Right renal pelvis (tissue), 4 donors: ENCODE measurements at places on chromosomes 6 and 20.

DNA sequence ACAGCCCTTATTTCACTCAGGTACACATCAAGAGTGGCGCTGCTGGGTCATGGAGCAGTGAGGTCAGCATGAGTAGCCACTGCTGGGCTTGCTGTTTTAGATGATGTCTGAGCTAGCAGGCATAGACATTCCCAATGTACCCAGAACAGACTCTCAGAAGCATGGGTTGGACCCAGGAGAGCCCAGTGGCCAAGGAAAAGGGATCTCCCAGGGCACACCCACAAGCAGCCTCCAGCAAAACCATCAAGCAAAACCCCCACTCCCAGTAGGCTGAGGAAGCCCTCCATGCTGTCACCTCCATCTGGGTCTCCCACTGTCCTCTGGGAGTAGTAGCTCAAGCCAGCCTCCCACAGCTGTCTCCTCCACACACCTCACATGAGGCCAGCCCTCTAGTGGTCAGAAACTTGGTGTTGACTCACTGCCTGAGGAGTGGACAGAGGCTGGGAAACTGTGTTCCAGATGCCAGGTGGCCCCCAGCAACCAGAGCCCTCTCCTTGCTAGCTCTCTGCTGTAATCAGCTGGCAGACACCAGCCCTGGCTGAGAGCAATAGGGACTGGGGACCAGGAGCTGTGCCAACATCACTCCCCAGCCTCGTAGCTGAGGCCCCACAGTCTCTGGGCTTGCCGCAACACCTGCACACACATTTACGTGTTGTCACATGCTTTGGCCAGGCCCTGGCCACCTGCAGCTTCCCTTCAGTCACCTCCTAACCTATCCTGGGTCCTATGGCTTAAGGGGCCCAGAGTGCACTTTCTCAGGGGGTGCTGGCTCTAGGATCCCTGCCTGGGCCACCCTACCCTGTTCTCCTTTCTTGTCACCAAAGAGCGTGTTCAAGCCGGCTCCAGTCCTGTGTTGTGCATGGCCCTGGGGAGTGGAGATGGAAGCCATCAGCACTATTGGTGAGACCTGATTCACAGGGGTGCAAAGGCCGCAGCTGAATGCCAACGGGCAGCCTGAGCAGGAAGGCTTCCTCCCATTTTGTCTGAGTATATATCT is 1.9 kb upstream of the AP5S1 start:
- no peak for DNase-seq

DNA sequence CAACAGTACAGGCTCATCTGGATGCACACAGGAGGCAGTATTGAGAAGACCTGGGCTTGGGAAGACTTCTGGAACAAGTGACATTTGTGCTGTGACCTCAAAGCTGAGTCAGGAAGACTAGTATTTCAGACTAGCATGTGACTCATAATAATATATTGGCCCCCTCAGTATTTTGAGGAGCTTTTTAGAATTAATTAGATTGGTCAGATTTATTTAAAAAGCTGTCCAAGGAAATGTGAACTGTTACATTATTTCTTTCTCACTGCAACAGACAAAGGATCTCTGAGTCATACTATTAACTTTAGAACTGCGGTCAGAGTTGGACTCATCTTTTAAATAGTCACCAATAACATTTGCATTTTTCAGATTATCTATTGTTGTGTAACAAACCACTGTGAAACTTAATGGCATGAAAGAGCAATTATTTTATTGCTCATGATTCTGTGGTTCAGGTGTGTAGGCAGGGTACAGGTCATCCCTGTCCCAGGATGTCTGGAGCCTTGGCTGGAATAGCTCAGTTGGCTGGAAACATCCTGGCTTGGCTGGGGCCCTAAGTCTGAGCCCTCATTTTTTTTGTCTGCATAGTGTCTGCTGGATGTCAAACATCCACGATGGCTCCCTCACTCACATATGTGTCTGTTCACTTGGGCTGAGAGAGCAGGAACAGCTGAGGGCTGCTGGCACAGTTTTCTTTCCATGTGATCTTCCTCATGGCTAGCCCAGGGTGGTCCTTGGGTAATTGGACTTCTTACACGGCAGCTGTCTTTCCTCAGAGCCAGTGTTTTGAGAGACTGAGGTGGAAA is 46.9 kb downstream of the MAP3K4 start:
- peak; percentile 12 for DNase-seq

- DNase-seq: no peak
These were observed 978 bp downstream of the WFDC6 start for GRCh38 chr20:45538209-45538799.

- no peak for DNase-seq
These were observed 17.1 kb upstream of the ASF1A start for GRCh38 chr6:118876814-118877213.

DNA sequence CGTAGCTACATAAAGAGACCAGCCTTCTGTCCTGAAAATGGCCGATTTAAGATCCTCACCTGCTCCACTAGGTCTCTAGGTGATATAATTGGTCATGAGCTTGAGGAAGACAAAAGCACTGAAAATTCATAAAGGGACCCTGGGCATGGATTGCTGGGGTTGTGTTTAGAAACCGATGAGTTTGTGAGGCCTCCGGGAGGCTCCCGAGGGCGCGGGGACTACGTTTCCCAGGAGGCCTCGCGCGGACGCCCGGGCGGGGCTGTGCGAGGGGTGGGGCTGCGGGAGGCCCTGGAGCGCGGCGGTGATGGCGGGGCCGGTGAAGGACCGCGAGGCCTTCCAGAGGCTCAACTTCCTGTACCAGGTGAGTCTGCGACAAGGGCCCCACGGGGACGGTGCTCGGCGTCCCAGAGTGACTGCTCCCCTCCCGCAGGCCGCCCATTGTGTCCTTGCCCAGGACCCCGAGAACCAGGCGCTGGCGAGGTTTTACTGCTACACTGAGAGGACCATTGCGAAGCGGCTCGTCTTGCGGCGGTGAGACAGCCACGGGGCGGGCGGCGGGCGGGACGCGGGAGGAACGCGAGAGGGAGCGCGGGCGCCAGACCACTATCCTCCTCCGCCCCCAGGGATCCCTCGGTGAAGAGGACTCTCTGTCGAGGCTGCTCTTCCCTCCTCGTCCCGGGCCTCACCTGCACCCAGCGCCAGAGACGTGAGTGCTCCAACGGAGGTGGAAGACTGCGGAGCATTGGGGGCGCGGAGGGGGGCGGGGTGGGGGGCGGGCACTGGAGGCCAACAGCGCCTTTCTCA is at the start of gene RPP21:
TSS of gene RPP21 (plus strand) at position 289 of the 804 bp plus-strand sequence. CDS start at position 305, 16 bp downstream.
- DNase-seq: peak; percentile 59

DNA sequence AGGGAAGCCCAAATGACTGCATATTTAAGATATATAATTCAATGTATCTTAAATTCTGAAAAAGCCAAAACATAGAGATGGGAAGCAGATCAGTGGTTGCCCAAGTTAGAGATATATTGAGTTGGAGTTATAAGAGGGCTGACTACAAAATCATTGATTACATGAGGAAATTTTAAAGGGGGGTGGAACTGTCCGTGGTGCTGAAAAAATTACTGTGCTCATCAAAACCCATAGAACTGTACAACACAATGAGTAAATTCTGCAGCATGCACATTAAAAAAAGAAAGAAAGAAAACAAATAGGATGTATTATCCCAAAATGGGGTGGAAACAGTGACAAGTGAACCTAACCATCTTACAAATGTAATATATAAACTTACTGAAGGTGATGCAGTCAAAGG is 100.9 kb downstream of the FUT9 start:
- DNase-seq: no peak

DNA sequence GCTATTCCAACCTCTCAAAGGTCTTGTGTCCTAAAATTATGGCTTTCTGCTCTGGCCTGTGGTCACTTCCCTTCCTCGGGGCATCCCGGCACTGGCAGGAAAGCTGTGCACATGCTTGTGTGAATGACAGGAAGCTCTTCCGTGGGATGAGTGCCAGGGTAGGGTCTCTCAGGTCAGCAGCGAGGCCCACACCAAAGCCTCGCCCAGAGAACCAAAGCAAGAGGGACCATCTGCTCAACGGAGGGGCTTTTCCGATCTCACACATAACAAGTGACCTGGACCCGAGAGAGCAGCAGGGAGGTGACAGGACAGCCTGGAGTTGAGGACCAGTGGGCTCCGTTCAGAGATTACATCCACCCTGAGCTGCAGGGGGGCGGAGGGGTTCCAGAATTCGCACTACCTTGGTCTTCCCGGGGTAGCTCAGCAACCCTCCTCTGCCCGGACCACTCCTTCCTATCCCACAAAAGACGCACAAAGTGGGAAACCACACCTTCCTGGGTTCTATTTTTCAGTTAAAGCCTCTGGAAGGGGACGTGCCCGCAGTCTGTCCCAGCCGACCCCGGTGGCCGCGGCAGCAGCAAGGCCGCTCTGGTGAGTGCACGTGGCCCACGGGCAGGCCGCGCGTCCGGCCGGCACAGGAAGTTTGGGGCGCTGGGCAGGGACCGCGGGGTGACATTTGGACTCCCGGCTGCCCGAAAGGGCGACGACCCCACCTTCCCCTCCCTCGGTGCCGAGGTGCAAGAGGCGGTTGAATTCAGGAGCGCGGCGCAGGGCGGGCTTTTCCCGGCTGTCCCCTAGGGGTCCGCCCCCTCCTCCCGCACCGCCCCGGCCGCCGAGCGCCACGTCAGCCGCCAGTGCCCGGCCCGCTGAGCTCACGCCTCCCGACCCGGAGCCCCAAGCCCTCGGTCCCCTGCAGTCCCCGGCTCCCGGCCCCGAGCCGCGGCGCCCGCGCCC is 988 bp downstream of the TXNDC5 start:
- no peak for DNase-seq

- DNase-seq: no peak
These were observed 7.6 kb downstream of the WRNIP1 start for GRCh38 chr6:2772840-2773239.

DNA sequence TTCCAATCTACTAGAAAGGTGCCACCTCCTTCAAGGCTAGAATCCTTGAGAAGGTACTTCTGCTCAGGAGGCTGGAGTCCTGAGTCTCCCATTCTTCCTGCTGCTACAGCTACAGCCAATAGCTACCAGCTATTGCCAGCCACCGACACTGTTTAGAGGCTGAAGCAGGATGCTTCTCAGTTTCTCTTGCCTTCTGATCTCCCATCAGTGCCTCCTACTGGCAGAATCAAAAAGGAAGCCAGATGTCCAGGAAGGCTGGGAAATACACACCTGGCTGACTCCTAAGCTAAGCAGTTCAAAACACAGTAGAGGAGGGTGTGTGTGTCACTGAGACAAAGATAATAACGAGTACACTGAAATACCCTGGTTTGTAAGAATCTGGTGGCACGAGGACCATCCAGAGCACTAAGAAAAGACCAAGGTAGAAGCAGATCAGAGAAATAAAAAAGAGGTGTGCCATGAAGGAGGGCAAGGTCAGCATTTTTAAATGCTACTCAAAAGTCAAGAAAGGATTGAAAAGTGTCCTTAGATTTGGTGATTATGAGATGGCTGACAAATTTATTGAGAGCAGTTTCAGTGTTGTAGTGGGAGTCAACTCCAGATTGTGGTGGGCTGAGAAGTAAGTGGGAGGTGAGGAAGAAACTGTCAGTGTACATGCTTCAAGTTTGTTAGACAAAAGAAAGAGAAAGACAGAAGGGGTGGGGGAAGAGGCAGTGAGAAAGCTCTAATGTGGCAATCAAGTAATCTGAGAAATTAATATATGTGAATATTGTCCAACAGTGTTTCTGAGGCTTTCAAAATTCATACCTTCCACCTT is 2.3 kb upstream of the HLA-DMA start:
- no peak for DNase-seq

- no peak for DNase-seq
These were observed 10.7 kb upstream of the GATA5 start for GRCh38 chr20:62486484-62486883.

DNA sequence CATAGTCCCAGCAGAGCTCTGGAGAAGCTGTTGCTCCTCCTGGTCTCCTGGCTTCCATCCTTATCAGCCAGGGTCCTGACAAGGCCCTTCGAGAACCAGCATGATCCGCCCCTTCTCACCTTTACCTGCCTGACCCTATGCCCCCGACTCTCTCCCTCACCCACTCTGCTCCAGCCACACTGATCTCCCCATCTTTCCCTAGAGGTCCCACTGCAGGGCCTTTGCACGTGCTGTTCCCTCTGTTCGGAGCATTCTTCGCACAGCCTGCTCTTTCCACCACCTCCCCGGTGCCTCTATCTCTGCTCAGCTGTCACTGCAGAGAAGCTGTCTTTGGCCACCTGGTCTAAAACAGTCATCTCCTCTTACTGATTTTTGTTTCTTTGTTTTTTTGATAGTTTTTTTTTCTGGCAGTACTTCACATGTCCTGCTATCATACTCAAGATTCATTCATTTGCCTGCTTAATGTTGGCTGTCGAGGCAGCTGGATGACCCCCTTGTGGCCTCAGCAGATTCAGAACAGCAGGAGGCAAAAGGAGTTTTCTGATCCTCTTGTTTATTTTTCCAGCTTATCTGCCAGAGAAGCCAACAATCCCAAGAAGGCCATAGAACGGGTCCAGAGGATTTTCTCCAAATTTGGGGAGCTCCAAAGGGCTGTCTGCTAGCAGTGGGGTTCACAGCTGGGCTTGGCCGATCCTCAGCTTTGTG is 1.6 kb upstream of the PTGIS start:
- DNase-seq: no peak

DNA sequence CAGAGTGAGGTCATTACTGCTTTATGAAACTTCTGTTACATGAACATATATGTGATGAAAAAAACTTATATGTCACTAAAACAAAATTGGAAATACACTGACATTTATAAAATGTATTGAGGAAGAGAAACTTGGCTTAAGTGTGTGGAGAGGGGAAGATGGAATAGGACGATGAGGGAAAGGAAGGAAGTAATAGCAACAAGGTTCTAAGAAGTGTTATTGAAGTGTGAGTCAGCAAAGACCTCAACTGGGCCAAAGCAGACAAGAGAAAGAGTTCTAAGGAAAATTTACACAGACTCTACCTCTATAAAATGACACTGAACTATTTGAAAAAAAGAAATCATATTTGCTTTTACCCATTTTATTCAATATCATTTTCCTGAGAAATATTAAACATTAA is 38.3 kb downstream of the SNX3 start:
- DNase-seq: no peak

DNA sequence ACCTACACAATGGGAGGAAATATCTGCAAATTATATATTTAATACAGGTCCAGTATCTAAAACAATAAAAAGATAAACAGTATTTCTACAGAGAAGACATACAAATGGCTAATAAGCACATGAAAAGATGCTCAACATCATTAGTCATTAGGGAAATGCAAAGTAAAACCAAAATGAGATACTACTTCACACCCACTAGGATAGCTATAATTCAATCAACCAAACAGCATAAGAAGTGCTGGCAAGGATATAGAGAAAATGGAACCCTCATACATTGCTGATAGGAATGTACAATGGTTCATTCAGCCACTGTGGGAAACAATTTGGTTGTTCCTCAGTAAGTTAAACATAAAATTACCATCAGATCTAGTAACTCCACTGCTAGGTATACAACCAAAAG is 48.7 kb downstream of the NUDT3 start:
- no peak for DNase-seq

DNA sequence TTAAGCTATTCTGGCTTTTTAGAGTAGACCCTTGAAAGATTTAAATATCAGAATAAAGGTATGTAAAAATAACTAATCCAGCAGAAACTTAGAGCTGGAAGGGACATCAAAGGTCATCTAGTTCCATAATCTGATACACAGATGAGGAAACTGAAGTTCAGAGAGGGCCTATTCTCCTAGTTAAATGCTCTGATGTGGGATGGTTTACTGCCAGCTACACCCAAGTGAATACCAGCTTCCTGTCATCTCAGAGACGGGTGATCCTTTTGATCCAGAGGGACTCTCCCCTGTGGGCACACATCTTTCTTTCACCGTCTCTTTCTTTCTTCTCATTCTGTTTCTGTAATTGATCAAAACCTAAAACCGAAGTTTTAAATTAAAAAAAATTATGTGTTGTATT is 94.1 kb downstream of the MAN1A1 start:
- DNase-seq: no peak
